ENCODE measurements at places on chromosomes 3 and 15.
A peak's percentile ranks its signal among the peaks of the same experiment; 100 is the strongest.

DNA sequence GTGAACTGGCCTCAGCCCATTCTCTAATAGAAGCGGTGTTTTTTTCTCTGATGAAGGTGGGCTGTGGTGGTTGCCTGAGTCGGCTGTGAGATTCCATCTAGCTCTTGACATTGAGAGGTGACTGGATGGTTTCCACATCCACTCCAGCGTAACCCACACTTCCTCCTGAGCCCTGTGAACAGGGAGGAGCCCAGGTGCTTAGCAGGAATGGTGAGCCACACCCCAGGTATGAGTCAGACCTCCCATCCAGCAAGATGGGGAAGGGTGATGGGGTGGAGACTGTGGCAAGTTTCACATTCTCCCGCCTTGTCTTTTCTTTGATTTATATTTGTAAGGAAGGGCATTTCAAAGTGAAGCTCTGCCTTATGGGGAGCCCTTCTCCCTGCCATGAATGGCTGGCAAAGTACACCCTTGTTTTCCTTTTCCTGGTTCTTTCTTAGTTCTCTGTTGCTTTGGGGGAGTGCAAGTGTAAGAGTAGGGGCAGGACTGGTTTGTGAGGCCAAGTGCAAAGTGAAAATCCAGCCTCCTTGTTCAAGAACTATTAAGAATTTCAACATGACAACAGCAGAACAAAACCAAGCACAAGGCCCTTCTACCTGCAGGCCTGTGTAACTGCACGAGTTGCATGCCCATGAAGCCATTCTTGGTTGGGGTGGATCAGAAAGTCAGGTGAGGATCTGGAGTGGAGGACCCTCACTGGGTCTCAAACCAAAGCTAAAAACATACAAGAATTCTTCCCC is 4.6 kb upstream of the TPRG1 start:
- DNase-seq, result no peak

DNA sequence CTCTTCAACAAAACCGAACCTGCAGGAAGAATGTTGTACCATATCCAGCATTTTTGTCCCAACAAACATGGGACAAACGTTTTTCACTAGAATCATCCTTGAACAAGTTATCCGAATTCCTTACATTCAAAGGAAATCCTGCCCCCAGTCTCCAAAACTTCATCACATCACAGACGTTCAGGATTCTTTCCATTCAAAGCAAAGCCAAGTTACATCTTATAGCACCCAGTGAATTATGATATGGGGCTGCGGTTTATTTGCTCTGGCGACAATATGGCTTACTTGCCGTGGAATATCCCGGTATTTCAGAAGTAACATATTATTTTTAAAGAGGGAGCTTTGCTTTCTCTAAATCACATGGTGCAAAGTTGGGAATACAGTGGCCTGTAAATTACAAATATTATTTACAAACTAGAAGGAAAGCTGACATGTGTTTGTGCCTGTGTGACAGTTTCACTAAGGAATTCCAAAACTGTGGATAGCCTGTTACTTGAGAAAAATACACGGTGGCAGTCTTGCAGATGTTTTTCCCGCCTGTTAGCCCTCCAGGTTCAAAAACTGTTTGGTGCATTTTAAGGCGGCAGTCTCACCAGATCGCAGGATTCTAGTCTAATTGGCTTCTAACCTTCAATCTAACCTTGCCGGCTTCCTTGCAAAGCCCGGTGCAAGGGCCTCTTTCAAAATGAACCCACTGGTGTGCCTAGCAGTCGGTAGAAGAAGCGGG is 736 bp upstream of the MBNL1 start:
- DNase-seq, result no peak

GRCh38 chr3:194565597-194566190 is 67.5 kb downstream of the TMEM44 start:
- DNase-seq, result no peak

GRCh38 chr15:93983526-93983925 is 247.8 kb upstream of the MCTP2 start:
- DNase-seq, result no peak

- no peak for DNase-seq
Observed at GRCh38 chr15:71883447-71883846, 73.1 kb downstream of the NR2E3 start.

GRCh38 chr3:61562721-61563312 is 1.4 kb downstream of the PTPRG start:
- DNase-seq, result no peak

DNA sequence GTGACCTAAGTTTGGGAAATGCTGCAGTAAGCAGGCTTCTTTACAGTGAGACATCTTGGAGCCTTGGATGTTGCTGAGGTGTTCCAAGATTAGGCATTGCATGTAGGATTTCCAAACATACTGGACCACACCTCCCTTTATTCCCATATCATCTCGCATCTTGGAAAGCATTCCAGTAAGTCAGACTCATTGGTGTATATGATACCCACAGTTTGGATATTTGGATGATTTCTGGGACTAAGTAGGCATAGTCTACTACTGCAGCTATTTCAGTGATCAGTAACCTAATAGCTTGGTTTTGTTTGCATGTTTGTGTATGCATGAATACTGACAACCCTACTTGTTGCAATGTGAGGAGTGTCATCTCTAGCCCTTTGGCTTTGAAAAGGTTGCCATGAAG is 97.3 kb downstream of the SEMA6D start:
- no peak for DNase-seq

DNA sequence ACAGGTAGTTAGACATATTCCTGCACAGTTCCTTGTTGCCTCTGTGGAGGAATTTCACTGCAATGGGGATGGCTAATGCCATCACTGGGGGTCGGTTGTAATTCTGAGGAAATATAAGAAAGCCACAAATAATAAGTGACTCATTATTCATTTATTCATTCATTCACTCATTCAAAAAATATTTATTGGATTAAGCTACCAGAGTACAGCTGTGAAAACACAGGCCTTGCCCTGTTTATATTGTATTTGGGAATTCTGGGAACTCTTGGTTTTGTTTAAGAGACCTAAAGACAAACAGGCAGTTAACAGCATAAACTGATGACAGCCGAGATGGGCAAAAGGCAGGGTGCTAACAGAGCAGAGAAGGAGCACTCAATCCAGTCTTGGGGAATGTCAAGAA is 23.6 kb downstream of the PTX3 start:
- DNase-seq, result no peak

GRCh38 chr15:64774037-64774628 is 1.3 kb downstream of the RBPMS2 start:
- no peak for DNase-seq

- DNase-seq, result no peak
Observed at GRCh38 chr15:44157679-44158078, 37.4 kb downstream of the FRMD5 start.

- DNase-seq, result no peak
Observed at GRCh38 chr3:110470310-110470709, 601.3 kb upstream of the NECTIN3 start.

DNA sequence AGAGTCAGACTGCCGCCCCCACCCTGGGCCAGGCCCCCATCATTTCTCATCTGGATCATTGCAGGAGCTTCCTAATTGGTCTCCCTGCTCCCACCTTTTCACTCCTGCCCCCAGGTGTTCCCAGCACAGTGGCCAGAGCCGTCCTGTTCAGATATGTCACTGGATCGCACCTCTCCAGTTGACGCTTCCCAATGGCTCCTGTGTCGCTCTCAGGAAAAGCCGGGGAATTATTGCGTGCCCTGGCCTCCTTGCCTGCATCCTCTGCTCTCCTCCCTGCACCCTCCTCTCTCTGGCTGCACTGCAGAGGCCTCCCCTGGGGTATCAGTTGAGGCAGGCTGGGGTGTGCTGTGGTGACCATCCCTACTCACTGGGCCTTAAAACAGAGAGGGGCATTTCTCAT is 25.5 kb upstream of the CYP11A1 start:
- DNase-seq, result no peak

- DNase-seq, result no peak
Observed at GRCh38 chr15:26242565-26243071, 379.5 kb upstream of the ATP10A start.

GRCh38 chr3:94234177-94234788 is 171.4 kb downstream of the NSUN3 start:
- peak; percentile 43 for DNase-seq

GRCh38 chr3:52461874-52462273 is 6.5 kb downstream of the NISCH start:
- DNase-seq, result no peak

- DNase-seq, result no peak
Observed at GRCh38 chr3:184620475-184621119, 59.0 kb downstream of the EPHB3 start.

DNA sequence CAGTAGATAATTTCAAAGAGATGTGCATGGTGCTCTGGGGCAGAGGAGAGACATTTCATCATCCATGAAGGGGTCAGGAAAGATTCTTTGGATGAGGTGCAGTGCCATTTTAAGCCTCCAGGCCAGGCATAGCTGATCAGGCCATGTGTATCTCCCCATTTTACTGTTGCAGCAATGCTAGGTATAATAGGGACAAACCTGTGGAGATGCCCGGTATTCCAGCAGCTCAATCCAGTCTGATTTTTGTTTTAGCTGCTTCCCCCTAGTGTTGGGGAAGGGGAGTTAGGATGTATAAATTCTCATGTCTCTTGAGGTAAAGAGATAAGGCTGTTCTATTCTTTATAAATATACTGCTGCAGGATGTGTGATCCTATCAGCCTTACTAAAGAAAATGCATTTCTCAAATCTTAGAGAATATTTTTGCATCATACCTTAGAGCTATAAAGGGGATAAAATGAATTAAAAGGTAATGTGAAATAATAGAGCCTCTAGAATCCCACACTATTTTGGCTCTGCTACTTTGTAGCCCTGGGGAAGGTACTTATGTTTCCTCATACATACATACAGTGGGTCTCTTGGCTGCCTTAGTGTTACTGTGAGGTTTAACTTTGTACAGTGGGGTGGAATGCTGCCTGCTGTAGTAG is 5.2 kb downstream of the CDV3 start:
- DNase-seq, result no peak

- DNase-seq, result no peak
Observed at GRCh38 chr3:189337673-189338091, 165.9 kb downstream of the TPRG1 start.

- no peak for DNase-seq
Observed at GRCh38 chr3:171135549-171135948, 109.0 kb upstream of the SLC2A2 start.

GRCh38 chr3:25575001-25575400 is 89.7 kb downstream of the TOP2B start:
- no peak for DNase-seq

GRCh38 chr3:159252772-159253384 is 451.0 kb downstream of the MFSD1 start:
- DNase-seq, result no peak

- DNase-seq, result no peak
Observed at GRCh38 chr15:50138391-50138790, 19.4 kb upstream of the ATP8B4 start.

DNA sequence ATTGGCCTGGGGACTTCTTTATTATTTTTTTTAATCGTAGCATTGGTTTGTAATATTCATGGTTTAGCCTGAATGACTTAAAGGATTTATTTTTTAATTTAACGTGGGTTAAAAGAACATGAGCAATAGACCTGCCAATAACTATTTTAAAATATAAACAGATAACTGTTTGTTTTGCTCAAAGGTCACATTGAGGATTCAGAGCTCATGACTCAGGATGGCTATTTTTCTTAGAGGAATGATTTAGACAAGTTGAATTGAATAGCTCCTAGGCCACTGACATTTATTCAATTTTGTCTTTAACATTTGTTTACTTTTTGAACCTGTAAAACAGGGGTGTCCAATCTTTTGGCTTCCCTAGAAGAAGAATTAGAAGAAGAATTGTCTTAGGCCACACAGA is 68.5 kb downstream of the ITPR1 start:
- DNase-seq, result no peak

GRCh38 chr15:95409211-95409610 is 921.3 kb upstream of the NR2F2 start:
- no peak for DNase-seq

- no peak for DNase-seq
Observed at GRCh38 chr3:146117406-146118285, 43.3 kb downstream of the PLOD2 start.

GRCh38 chr3:105826778-105827634 is 41.8 kb downstream of the CBLB start:
- DNase-seq, result no peak

GRCh38 chr3:29721789-29722188 is 440.9 kb downstream of the RBMS3 start:
- DNase-seq, result no peak

GRCh38 chr3:50885070-50885850 is 210.5 kb downstream of the DOCK3 start:
- DNase-seq, result peak; percentile 1

GRCh38 chr3:122074621-122075265 is 19.6 kb downstream of the CD86 start:
- DNase-seq, result peak; percentile 21

DNA sequence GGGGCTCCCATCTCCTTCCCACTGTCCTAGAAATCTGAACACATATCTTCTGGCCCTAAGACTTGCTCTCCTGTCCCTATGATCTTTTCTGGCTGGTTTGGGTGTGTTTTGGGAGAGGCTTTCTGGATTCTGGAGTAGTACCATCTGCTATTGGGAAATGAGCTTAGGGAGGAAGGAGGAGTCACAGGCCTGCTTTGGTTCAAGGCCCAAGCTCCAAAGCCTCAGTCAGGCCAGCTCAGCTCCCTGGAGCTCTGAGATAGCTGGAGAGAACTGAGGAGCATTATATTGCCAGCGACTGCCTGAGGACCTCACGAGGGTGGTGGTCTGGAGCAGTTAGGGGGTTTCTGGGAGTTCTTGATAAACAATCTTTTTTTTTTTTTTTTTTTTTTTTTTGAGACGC is 18.7 kb downstream of the RASGRF1 start:
- no peak for DNase-seq

GRCh38 chr3:28799084-28799483 is 450.5 kb upstream of the AZI2 start:
- no peak for DNase-seq

- no peak for DNase-seq
Observed at GRCh38 chr15:99197856-99198255, 51.5 kb downstream of the TTC23 start.

GRCh38 chr15:74786551-74787165 is 4.8 kb downstream of the CSK start:
- DNase-seq, result no peak

GRCh38 chr3:99873269-99874102 is 55.8 kb downstream of the CMSS1 start:
- DNase-seq, result no peak

DNA sequence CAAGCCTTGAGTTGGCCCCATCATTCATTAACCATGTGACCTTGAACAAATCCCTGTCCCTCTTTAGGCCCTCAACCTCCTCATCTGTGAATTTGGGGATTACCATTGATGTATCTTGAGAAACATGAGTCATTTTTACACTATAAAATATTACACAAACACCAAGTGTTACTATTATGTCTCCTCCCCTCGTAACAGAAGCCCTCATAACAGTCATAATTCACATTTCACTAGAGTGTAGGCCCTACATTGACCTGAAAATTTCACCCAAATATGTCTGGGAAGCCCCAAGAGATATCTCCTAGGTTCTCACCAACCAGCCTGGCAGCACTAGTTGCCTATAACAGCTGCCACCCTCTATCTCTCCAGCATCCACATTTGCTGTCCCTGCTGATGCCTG is 15.8 kb upstream of the SLC6A1 start:
- no peak for DNase-seq

- DNase-seq, result no peak
Observed at GRCh38 chr3:189570916-189571315, 60.3 kb upstream of the TP63 start.

GRCh38 chr3:50474717-50475116 is 28.7 kb downstream of the CACNA2D2 start:
- no peak for DNase-seq

- DNase-seq, result no peak
Observed at GRCh38 chr3:29942297-29942696, 661.4 kb downstream of the RBMS3 start.
